ENCODE measurements at places on chromosomes 6 and 20.

DNA sequence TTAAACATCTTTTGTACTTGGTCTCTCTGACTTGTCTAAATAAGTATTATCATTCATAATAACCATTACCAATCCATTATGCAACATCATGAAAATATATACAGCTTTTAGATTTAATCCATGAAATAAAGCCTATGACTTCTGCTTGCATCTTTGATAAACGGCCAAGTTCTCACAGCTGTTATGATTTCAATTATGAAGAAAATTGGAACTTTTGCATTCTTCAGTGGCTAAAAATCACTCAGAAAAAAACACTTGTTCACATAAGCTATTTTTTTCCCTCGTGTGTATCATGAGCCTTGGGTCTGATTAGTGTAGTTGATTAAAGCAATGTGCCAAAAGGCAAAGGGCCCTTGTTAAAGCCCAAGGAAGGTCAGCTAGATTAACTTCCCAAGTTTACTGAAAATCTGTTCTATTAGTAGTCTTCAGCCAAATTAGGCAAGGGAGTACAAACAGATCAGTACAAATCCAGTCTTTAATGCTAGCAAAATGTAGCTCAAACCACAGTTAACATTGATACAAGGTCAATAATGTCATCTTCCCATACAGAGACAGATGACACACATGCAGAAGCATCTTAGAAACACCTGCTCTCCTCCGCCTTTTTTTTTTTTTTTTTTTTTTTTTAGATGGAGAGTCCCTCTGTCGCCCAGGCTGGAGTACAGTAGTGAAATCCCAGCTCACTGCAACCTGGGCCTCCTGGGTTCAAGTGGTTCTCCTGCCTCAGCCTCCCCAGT lies 69.9 kb downstream of the SGK1 start:
- no peak for DNase-seq

- no peak for DNase-seq
These were observed 33.8 kb upstream of the SCRT2 start for GRCh38 chr20:709423-709822.

DNA sequence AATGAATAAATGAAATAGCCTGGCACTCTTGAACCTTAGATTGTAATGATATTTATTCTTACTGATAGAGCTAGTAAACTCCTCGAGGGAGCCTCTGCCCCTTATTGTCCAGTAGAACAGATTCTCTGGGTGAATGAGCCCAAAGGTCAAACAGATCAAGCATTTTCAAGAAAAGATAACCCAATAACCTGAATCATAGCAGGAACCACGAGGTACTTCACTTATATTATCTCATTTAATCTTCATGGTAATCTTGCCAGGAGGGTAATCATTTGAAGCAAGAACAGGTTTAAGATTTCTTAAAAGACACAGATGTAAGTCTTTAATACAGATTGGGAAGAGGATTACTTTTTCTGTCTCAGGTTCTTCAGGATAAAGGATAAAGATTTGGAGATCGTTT lies 17.0 kb upstream of the TBCC start:
- DNase-seq = no peak

DNA sequence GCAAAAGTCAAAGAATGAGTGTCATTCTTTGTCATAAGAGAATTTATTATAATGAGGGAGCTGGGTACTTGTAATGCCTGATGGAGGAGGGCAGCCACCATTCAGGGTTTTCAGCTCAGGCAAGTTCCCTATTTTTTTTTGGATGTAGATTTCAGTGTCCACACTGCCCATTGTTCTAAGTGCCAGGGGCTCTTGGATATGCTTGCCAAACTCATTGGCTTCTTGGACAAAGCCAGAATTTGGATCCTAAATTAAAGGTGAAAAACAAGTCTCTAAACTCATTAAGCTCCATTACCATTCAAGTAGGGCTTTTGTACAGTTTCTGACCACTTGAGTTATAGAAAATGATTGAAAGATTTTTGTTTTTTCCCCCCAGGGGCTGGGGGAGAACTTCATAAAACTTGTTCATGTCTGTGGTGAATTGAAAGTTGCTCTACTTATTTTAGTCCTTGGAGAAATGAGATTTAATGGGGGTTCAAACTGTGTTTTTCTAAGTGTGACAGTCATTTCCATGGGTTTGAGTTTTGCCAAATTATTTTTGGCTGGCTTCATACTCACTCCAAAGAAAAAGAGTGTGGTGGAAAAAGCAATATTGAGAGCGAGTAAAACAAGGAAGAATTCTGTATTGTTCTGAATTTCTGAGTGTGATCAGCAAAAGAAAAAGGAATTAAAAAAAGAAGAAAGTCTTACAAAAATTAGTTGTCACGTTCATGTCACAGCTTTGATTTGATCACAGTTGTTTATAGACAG lies 46.0 kb downstream of the TIAM2 start:
- no peak for DNase-seq

GRCh38 chr6:129590408-129591022 lies 119.5 kb downstream of the ARHGAP18 start:
- no peak for DNase-seq

DNA sequence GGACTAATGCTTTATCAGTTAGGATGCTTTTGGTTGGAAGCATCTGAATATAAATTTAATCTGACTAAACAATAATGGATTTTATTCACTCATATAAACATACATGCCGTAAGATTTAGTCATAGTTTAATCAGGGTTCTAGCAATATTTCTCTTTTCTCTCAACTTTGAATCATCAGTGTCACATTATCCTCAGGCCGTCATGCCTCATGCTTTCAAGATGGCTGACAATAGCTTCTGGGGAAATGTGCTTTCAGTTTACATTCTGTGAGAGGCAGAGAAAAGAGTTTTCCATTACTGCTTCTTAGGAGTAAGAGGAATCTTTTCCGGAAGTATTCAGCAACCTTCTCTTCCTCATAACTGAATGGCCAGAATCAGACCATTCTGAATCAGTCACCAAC lies 162.2 kb downstream of the GJA1 start:
- no peak for DNase-seq

DNA sequence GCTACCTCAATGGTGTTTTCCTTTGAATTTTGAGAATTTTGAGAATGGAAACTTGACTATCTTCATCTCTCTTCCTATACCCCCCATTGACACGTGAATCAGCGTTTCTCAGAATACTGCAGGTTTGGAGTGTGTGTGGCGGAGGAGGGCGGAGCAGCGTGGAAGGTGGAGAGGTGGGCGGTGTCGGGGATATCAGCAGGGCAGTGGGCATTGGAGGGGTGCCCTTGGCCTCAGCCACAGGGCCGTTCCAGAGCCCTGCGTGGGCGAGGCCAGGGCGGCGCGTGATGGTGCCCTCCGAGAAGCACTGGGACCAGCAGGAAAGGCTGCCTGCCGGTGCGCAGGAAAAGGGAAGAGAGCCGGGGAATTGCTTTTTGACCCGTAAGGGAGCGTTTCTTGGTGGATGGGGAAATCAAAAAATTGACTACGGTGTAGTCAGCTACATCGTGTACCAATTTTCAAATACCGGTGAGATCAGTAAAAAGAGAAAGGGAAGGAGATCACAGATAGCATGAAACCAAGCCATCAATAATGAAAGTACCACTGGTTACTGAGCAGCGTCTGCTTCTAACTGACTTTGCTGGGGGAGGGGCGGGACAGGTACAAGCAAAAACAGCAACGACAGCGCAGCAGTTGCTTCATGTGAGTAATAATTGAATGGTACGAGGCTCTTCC lies 82.7 kb upstream of the DUSP22 start:
- no peak for DNase-seq

Measured in stimulated activated CD4-positive, alpha-beta T cell treated with anti-CD3 and anti-CD28 coated beads, Interleukin-12 subunit alpha, Interleukin-12 subunit beta, amount 100 ng/mL, for 24 hours (primary cell).